Skeletal muscle tissue (tissue), 5 donors: ENCODE measurements at places on chromosomes 13 and 19. TPM values are rescaled to one million over a fixed set of nuclear protein-coding genes. Genes with fewer than 3 reads are reported as not detected.

The MCF2L gene
- total RNA-seq: 18.3 TPM

The PLVAP gene
- total RNA-seq: 12.5 TPM

The LILRA2 gene
- total RNA-seq: 1.0 TPM

The URAD gene
- not detected for total RNA-seq

The UBAC2 gene
- 100 TPM for total RNA-seq
